Activated effector memory CD4-positive, alpha-beta T cell treated with Interleukin-2 at 50 U/mL for 16 hours (primary cell): ENCODE measurements at places on chromosomes 6 and 20.

DNA sequence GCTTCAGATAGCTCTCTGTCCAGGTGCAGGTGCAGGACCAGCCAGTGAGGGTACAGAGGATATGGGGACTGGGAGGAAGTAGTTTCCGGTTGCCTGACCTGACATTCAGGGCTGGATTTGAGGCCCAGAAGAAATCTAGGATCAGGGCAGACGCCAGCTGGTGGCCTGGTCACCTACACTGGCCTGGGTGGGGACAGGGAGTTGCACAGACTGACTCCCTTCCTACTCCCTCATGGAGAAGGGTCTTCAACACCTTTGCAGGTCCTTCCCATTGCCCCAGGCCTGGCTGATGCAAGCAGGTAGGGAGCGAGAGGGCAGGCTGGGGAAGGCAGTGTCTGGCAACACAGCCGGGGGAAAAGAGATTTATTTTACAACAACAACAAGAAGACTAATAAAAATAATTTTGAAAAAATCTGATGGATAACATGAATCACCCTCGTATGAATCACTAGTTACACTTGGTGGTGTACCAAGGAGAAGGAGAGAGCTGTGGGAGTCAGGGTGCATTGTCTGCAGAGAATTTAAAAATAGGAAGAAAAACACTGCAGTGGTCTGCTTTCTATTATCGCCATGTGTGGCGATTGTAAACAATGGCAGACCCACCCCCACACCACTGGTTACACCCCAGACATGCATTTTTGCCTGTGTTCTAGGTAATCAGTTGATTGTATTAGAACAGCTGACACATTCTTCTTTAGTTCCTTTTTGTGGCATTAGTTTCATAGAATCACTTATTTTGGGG lies 62.3 kb upstream of the SNX9 start:
- no peak for DNase-seq

DNA sequence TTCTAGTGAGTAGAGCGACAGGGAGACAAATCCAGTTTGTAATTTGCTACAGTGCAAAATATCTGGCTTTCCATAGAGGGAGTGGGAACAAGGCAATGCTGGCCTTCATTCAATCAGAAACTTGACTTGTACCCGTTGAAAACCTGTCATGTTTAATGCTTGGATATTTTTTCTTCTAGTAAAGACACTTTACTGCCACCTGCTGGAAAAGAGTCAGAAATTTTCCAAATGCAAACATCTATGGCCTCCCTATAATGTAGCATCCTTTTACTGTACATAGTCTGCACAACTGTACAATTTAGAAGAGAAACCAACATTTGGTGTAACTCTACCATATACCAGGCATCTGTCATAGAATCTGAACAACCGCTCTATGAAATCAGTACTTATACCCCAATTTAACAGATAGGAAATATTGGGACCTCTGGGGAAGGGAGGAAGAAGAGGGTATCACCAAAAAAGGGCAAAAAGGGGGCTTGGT lies 16.7 kb upstream of the TBC1D20 start:
- DNase-seq = no peak

DNA sequence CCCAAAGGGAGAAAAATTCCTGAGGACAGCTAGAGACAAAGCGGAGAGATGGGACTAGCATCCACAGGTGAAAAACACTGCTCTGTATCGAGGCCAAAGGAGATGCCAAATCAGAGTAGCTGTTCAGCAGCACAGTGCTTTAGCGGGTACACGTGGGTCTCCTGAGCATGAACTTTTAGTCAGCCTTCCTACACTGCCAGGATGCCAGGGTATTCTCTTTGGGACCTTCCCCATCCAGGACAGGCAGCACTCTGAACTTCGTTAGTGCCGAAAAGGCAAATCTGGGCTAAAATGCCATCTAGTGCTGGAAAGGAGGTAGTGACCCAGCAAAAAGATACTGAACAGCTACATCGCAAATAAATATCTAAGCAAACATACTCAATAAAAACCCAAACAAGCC lies 64.9 kb downstream of the C6orf58 start:
- no peak for DNase-seq

DNA sequence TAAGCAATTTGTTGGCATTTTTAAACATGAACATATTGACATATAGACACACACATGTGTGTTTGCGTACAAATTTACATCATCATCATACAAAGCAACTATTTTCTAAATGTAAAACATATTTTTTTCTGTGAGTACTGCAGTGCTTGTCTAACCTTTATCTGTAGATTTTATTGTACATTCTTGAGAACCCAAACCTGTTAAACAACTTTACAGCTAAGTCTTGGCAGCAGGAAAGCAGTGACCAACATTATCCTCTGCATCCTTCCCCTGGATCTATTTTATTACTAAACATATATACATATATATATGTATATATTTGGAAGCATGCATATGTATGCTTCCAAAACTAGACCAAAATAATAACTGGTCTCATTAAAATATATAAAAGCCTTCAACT lies 10.4 kb upstream of the PLCB1 start:
- no peak for DNase-seq

- no peak for DNase-seq
Observed at GRCh38 chr6:191487-192312, 100.6 kb upstream of the DUSP22 start.

GRCh38 chr6:35262596-35262995 lies 3.1 kb downstream of the ZNF76 start:
- DNase-seq = no peak

- no peak for DNase-seq
Observed at GRCh38 chr6:100173211-100173610, 179.2 kb upstream of the MCHR2 start.

DNA sequence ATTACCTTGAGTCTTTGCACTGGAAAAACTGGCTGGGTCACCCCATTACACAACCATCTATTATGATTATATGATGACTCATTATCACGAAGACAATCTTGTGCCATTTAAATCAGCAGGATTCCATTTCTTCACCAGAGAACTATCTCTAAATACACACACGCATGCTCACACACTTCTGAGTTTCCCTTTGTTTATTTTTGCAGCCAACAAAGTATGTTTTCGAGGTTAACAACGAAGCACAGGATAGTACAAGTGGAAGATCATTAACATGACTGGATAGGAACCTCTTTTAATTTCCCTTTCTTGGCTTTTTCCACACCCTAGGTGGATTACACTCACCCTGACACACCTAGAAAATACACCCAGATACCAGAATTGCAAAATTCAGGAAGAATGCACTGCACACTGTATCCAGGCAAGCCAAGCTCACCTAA lies 18.9 kb downstream of the PERP start:
- DNase-seq = no peak

- DNase-seq = no peak
Observed at GRCh38 chr6:26071135-26071534, 16.1 kb upstream of the HFE start.

GRCh38 chr6:49676671-49677281 lies 36.6 kb downstream of the CRISP2 start:
- no peak for DNase-seq

GRCh38 chr6:24905483-24905882 lies 30.3 kb downstream of the RIPOR2 start:
- no peak for DNase-seq

GRCh38 chr20:13426870-13427269 lies 205.8 kb downstream of the ISM1 start:
- DNase-seq = no peak

DNA sequence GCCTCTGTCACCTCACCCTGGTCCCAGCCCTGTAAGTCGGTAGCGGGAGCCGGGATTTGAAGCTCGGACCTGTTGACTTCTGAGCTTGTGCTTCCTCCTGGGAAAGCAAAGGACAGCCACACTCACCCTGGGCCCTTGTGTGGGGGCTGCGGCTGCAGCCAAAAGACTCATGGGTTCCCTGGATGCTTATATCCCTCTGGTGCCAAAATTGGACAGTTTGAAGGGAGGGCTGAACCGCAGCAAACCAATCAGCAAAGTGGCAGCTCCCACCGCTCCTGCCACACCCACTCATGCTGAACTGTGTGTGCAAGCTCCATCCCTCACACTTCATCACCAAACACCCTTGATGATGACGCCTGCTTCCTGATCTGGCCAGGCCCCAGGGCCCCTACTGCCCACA lies 3.9 kb upstream of the CCN5 start:
- no peak for DNase-seq

- no peak for DNase-seq
Observed at GRCh38 chr6:168106633-168107005, 27.6 kb upstream of the FRMD1 start.

DNA sequence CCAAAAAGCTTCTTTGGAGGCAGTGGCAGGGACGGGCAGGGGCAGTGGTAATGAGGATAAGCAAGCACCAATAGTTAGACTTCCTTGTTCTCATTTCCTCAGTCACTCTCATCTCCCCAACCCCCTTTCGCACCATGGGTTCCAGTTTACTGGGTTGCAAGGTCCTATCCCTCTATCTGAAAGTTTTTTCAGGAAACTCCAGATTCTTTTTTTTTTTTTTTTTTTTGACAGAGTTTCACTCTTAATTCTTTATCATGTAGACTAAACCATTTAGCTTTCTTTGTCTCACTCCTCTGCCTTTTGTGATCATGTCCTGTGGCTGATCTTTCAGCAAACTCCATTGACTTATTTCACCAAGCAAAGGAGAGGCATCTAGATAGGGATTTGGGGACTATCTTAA lies 51.4 kb upstream of the GMDS start:
- no peak for DNase-seq

DNA sequence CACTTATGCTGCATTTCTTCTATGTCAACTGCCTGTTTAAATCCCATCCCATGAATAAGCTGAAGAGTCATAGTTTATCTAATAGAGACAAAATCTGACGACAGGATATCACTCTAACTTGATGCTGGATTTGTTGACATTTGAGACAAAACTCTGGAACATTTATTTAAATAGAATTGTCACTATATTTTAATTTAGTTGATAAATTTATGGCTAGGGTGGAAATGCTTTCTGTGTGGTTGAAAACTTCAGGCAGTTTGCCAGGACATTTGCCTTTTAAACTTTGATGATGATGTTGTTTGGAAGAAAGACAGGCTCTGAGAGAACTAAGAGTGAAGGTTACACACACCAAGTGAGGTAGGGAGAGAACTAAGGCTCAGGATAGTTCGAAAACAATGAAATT lies 68.1 kb downstream of the GJA1 start:
- no peak for DNase-seq

DNA sequence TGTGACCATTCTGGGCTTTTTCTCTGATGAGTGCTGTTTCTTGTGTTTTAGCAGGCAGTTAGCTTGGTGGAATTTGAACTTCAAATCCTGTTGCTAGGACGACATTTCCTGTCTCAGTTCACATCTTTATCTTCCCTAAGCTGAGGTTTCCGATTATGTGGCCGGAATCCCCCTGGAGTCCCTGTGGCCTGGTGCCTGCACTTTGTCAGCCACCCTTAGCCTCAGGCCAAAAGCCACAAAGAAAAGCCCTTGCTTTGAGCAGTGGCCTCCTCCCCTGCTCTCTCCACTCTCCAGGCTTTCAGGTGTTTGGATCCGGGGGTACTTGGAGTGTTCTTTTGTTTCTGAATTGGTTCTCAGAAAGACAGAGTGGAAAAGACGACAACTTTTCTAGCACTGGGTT lies 59.9 kb upstream of the PMEPA1 start:
- no peak for DNase-seq

- no peak for DNase-seq
Observed at GRCh38 chr6:168041928-168042327, 37.1 kb downstream of the FRMD1 start.

DNA sequence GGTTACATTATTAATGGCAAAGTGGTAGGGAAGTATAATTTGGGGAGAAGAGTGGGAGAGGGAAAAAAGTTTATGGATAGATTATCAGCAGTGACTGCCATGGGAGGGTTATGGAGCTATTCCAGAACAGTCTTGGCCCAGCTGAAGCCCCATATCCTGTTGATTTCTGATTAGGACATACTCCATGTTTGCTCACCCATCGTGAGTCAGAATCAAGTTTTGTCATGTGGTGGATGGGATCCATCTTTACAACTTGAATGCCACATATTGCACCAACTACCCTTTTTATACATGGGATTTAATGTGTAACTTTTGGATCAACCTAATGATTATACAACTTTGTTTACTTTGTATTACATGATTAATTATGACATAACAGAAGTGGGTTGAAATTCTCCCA lies 217.0 kb downstream of the HAO1 start:
- DNase-seq = no peak

GRCh38 chr6:84921891-84922290 lies 157.5 kb upstream of the TBX18 start:
- DNase-seq = no peak

GRCh38 chr20:2405693-2406065 lies 25.0 kb downstream of the TGM6 start:
- no peak for DNase-seq

- DNase-seq = no peak
Observed at GRCh38 chr6:6680526-6680925, 92.0 kb downstream of the LY86 start.
